IMR-90 (cell line): ENCODE measurements at places on chromosomes 3 and 15. TPM values are rescaled to one million over a fixed set of nuclear protein-coding genes. Genes with fewer than 3 reads are reported as not detected.

ERICH6 gene
- total RNA-seq, result under 0.01 TPM in 1 of 2 replicates, not detected in the other

- DNase-seq, result peak; percentile 56
Observed at GRCh38 chr15:92681141-92681631, 25.6 kb upstream of the FAM174B start.

DNA sequence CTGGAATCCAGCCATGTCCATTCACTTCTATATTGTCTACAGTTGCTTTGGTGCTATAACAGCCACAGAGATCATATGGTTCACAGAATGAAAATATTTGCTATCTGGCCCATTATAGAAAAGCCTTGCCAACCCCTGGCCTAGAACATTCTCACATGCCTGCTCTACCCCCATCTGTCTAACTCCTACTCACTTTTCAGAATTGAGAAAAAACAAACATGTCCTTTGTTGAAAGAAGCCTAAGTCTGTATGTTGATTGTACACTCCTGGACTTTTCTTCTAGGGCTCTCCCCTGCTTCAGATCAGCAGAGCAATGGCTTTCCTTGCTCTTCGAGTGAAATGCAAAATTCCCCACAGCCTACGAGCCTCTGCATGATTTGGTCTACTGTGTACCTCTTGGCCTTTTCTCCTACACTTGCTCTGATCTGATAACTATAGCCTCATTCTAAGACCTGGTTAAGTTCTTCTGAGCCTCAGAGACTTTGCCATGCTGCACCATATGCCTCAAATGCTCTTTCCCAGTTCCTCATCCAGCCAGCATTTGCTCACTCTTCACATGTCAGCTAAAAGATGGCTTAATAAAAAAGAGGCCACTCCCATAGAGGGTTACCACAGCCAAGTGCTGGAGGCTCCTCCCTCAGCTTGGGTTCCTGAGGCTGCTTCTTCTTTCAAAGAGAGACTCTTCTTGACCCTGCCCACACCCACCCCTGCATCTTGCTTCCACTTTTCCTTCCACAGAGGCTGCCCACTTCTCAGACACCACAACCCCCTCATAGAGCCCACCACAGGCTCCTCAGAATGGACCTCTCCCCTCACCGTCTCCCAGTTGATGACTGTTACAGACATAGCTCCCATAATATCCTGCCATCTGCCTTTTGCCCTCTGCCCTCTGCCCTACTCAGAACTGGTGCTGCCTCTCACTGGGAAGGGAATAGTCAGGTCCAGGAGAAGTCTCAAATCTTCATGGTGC, 22.9 kb upstream of the DCLK3 start:
- DNase-seq, result no peak

- no peak for DNase-seq
Observed at GRCh38 chr15:63206079-63206478, 16.7 kb downstream of the RAB8B start.

DNA sequence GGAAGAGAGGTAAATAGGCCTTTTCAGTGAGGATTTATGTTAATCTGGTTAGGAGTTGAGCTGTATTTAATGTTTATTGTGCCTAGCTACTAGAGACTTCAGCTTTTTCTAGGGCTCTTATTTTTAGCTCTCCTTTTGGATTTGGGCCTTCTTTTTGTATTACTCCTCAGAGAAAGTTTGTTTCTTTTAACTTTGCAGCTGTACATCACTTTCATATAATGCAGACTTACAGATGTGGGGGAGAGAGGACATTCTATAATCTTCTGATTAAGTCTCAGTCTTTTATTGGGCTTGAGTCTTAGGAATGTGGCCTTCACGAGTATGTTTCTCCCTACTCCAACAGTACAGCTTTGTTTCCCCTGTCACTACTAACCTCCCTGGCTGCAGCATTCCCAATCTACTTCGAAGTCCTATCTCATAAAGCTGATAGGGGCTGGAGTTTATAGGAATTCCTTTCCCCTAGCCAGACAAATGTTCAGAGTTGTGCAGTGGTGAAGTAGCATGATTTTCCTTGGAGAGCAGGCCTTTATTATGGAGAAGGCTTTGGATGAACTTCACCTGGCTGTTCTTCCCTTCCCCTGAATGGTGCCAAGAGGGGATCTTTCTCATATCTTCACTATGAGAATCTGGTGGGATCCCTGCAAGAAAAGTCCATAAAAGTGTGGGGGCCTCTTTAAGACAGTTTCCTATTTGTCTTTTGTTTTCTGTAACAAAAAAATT, 82.2 kb upstream of the CBLB start:
- DNase-seq, result no peak

DNA sequence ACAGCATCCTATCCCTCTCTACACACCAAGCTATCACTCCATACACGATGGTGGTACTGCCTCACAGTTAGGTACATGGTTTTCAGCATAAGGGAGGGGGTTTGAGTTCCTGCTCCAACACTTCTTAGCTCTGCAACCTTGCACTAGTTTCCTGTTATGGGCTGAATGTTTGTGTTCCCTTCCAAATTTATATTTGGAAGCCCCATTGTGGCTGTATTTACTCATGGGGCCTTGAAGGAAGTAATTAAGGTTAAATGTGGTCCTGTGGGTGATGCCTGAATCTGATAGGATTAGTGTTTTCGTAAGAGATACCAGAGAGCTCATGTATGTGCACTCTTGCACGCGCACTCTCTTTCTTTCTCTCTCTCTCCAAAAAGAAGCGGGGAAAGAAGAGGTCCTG, 259.4 kb downstream of the RORA start:
- DNase-seq, result no peak

GRCh38 chr3:101865751-101866509, 16.6 kb downstream of the NFKBIZ start:
- peak; percentile 57 for DNase-seq

- DNase-seq, result no peak
Observed at GRCh38 chr3:197041875-197042488, 12.4 kb upstream of the MELTF start.
